HT1080 (cell line): ENCODE measurements at places on chromosomes 13 and 19. TPM values are rescaled to one million over a fixed set of nuclear protein-coding genes. Genes with fewer than 3 reads are reported as not detected.

DNA sequence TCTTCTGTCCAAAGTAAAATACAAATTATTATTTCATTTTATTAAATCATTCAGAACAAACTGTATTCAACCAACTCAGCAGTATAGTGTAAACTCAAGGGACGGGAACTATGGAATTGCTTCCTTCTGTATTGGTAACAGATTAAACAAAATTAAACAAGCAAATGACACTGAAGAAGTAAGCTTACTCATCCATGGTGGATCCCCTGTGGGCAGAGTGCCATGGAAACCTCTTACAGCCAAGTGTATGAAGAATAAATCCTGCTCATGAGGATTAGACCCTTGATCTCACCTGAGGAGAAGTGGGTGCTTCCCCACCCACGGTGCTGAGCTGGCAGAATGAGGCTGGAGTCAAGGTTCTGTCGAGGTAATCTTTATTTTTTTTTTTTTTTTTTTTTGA lies 18.0 kb upstream of the RFXAP start:
- no peak for DNase-seq

GRCh38 chr19:7200736-7201135 lies 93.5 kb downstream of the INSR start:
- no peak for DNase-seq

GRCh38 chr19:9671655-9672054 lies 3.2 kb downstream of the ZNF562 start:
- no peak for DNase-seq

DNA sequence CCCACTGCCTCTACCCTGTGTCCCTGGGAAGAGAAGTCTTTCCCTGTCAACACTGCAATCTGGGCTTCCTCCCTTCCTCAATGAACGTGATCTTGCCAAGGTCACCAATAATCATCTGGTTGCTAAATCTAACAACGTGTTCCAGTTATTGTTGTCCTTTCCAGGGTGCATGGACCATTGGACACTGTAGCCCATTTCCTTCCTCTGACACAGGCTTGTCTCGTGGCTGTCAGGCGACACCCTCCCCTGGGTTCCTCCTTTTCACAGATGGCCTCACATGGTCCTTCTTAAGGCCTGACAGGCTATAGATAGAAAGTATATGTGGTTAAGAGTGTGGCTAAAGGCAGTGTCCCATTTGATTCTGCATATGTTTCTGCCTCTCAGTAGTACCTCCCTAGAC lies 67.7 kb upstream of the STARD13 start:
- DNase-seq: no peak

DNA sequence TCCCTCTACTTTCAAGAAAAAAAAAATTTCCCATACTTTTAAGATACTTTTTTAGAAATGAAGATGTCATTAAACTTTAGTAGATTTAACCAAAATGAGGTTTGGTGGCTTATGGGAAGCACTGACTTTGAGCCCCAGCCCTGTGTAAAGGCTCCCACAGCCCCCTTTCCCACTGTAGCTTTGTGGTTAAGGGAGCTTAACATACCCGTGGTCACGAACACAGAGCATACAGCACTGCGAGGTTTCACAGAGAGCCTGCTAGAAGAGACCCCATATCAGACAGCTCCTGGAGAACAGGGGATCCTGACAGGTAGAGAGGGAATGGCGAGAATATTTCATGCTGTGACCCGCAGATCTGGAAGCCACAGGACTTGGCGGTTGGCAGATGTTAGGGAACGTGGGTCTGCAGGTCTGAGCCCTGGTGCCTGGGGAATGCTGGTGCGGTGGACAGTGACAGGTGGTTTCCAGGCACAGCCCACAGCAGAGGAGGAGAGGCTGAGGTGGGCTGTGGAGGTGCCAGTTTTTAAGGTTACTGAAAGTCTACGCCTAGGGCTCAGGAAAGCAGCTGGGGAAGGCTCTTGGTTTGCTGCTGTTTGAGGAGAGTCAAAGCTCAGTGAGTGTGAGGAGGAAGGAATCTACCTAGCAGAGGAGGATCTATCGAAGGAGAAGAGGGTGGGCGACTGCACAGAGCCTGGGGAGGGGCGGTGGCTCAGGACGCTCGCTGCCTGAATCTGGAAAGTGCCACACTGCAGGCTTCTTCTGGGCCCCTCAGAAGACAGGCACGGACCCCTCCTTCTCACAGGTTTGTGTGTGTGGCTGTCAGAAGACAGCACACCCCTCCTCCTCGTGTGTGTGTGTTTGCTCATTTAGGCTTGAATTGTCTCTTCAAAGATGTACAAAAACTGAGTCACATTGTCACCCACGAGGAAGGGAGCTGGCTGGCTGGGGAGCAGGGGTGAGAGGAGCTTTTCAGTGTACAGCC lies 49.9 kb downstream of the SLC7A9 start:
- DNase-seq: no peak

DNA sequence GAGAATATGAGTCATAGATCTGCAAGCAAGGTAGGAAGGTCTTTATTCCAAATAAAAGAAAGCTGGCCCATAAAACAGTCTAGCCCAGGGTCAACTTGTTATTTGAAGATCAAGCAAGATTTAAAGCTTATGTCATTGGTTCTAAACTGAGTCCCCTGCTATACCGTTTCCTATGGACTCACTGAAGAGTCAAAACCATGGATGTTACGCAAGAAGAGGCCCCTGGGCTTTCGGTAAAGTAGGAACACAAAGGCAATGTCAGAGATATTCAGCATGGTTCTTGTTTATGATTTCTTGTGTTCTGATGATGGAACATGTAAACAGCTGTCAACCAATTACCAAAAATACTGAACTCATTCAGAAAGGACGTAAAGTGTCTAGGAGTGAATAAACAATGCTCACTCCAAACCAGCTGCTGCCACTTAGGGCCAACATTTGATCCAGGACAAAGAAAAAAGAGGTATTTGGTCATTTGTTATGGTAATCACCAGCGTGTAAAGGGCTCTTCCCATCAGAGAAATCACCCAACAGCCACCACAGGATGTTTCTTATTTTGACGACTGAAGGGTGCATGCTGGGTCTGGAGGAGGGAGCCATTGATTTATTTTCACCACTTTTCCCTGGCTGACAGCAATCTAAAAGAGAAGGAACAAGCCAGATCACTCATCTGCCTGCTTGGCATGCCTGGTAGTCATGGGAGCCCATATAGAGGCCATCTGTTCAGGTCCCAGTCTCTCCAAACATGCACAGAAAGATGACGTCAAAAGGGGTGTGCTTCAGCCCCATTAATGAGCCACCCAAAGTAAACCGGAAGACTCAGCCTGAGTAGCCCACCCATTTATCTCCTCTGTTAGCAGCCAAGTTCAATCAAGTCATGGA lies 68.3 kb downstream of the FGF14 start:
- no peak for DNase-seq

GRCh38 chr13:76725896-76726295 lies 160.3 kb downstream of the KCTD12 start:
- no peak for DNase-seq

DNA sequence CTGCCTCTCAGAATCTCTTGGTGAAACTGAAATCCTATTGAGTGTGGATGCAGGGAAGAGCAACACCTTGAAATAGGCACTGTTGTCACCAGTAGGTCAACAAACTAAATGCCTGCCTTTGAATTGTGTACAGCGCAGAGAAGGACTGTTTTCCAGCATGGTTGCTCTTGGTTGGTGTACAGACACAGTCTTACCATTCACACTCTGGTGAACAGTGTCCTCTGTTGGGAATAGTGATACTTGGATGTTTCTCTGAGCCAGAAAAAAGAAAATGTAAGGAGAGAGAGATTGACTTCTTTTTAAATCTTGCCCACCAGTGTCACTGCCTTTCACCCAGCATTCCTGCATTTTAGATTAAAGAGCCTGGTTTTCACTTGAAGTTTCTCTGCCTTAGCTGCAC lies 179.7 kb downstream of the STK24 start:
- no peak for DNase-seq

GRCh38 chr19:16087940-16088339 lies 11.6 kb downstream of the TPM4 start:
- DNase-seq: no peak

DNA sequence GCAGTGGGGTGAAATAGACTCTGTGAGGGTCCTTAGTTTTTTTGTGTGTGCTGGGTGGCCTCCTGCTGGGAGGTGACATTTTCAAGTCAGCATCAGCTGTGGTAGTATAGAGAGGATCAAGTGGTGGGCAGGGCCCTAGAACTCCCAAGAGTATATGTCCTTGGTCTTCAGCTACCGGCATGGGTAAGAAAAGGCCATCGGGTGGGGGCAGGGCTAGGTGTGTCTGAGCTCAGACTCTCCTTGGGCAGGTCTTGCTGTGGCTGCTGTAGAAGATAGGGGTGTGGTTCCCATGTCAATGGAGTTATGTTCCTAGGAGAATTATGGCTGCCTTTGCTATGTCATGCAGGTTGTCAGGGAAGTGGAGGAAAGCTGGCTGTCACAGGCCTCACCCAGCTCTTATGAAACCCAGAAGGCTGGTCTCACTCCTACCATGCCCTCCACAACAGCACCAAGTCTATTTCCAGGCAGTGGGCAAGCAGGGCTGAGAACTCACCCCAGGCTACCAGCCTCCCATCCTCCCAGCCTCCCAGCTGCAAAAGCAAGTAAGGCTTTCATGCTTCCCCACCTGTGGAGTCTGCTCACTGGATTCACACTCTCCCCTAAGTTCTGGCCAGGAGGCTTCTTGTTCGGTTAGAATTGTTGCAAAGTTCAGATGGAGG lies 130.6 kb upstream of the SOX1 start:
- DNase-seq: no peak

DNA sequence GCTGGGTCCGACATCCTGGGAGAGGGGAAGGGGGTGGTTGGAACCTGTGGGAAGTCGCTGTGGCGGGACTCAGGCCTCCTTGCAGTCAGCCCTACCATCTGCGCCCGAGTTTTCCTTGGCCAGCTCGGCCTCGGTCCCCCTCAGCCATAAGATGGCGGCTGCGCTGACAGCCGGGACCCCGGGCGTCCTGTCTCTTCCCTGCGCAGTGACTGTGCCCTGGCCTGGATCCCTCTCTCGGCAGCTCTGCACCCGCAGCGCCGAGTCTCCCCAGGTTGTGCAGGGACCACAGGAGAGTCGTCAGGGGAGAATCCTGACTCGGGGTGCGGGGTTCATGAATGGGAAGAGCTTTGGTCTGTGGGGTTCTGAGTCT lies 345 bp downstream of the ZNF257 start:
- DNase-seq: no peak

ICAM4 gene
- total RNA-seq: not detected in 2 replicates

NLRP9 gene
- total RNA-seq: not detected in 2 replicates

CGB8 gene
- total RNA-seq: 5.8 and 11.3 TPM in 2 replicates

COL5A3 gene
- total RNA-seq: not detected in 2 replicates

VAV1 gene
- total RNA-seq: not detected in 2 replicates

LYPD5 gene
- total RNA-seq: 0.07 and 0.37 TPM in 2 replicates
